ENCODE measurements at places on chromosomes 6 and 20.

- DNase-seq = no peak
Observed at GRCh38 chr6:107033126-107033525, 5.1 kb downstream of the MTRES1 start.

DNA sequence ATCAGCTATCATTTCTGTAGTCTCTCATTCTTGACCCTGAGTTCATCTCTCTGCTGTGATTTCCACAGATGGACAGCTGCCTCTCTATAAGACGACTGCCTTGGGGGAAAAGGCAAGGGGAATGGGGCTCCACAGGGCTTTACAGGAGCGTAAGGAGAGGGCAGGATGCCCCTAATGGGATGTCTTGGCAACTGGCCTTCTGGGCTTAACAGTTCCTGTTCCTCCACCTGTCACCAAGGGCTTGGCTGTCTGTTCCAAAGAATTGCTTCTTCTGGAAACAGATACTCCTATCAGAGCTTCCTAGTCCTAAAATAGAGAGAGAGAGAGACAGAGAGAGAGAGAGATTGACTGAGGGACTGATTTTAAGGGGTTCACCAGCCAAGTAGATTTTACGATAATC is 181.9 kb downstream of the TMEM200A start:
- no peak for DNase-seq

GRCh38 chr20:12941025-12941424 is 67.7 kb upstream of the SPTLC3 start:
- DNase-seq = no peak

DNA sequence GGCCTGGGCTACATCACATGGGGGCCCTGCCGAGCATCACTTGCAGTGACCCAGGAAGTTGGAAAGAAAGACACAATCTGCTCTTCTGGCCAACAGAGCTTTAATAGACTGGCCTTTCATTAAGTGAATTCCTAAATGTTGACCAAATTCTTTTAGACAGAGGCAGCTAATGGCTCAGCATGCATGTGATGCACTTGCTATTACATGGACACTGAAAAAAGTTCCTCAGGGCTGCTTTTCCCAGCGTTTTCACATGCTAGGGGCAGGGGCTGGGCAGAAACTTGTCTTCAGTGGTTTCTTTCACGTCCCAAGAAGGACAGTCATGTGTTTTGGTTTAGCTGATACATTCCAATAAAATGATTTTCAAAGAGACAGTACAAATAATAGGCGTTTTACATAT is 651.0 kb upstream of the SLC35B3 start:
- no peak for DNase-seq

GRCh38 chr6:167049275-167049674 is 50.1 kb downstream of the CEP43 start:
- no peak for DNase-seq

DNA sequence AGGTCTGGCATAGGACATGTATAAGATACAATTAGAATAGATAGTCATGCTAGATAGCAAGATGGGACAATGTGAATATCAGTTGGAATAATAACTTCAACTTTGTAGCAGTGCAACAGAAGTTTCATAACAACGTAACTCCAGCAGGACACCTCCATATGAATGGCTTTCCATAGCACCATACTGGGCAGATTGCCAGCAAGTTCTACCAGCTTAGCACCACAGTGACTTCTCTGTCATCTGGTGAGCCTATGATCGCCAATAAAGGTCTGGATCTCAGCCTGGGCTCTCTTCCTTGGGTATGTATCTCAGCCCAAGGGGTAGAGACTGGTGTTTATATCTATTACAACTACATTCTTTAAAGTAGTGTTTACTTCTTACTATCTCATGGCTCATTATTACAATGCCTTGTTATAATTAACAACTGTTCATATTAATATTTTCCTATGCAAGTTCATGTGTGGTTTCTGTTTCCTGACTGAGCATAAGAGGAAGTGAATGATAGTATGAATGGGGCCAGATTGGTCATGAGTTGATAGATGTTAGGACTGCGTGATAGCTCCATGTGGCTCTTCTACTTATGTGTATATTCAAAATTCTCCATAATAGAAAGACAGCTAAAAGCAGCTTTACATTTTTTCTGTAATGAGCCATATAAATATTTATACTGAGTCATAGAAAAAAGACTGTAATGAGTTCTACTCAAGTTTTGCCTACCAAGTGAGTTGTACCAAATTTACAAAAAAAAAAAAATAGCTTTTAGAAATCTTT is 22.9 kb downstream of the HTR1B start:
- peak; percentile 0 for DNase-seq

- DNase-seq = no peak
Observed at GRCh38 chr6:18102783-18103509, 19.5 kb downstream of the NHLRC1 start.

DNA sequence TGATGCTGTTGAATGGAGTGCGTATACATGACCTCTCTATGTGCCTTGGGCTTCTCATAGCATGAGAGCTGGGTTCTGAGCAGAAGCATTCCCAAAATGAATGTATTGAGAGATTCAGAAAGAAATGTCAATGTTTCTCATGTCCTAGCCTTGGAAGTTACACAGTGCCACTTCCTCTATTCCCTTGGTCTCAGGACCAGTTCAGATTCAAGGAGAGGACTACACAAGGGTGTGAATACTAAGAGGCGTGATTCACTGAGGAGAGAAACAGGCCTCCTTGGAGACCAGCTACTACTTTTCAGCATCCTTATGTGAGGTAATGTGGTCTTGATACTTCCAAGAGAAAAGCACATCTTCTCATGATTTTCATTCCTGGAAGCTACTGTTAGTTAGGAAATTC is 10.4 kb downstream of the PPARD start:
- no peak for DNase-seq

- no peak for DNase-seq
Observed at GRCh38 chr6:6317825-6318733, 2.4 kb downstream of the F13A1 start.

DNA sequence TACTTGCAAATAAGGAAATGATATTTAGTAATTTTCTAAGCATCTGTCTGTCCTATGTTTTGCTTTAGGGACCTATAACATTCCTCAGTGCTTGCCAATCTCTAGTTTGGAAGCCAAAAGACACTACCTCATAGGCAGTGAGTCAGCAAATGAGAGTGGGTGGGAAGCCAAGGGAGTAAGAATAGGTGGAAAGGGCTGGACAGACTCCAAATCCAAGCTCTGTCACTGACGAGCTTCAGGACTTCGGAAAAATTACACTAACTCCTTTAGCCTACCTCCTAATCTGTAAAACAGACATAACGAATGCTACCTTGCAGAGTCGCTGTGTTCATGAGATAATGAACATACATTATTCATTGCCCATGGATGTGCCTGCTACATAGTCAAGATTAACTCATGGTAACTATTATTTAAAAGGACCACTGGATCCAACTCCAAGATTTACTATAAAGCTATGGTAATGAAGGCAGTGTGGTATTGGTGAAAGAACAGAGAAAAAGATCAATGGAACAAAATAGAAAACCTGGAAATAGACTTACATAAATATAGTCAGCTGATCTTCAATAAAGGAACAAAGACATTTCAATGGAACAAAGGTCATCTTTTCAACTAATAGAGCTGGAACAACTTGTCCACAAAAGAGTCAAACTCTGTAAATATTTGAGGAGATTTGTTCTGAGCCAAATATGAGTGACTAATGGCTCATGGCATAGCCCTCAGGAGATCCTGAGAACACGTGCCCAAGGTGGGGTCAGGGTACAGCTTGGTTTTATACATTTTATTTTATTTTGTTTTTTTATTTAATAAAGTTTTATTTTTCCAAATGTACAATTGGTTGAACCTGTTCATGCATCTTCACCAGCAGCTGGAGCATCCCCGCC is 64.1 kb downstream of the FAM50B start:
- DNase-seq = peak; percentile 57

- DNase-seq = no peak
Observed at GRCh38 chr20:11447371-11448100, 470.2 kb upstream of the BTBD3 start.

Data from COR-L47 (cell line).